Cerebellar nuclear complex (tissue), 1 donor: ENCODE measurements at places on chromosomes 11 and 22.

DNA sequence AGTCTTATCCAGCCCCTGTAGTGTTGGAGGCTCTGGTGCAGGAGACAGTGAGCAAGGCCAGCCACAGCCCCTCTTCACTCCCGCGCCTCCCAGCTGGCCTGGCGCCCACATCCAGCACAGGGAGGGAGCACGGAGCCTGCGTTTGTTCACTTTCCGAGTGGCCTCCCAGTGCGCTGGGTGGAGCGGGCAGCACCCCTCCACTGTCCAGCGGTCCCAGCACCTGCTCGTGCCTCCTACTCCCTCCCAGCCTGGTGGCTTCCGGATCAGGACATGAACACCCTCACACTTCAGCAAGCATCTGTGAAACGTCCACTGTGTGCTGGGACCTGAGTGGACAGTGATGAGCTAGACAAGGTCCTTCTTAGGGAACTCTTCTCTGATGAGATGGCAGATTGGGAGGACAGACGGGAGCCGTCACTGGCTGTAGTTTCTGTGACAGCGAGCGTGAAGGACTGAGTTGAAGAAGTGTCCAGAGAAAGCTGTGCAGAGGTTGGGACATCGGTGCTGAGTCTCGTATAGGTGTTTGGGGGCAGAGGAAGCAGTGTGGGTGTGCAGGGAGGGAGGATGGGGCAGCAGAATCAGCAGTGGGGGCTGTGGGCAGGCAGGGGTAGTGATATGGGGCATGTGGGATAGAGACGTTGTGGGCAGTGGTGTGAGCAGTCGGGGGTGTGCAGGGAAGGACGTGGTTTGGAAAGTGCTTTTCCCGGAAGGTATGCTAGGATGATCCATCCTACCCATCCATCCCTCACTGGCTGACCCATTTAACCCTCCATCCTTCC, 256.8 kb downstream of the TBC1D22A start:
- no peak for DNase-seq

GRCh38 chr11:66231561-66231960, 36.9 kb upstream of the RAB1B start:
- DNase-seq: no peak

- DNase-seq: no peak
These were observed 12.6 kb downstream of the UCP3 start for GRCh38 chr11:73996161-73996747.

DNA sequence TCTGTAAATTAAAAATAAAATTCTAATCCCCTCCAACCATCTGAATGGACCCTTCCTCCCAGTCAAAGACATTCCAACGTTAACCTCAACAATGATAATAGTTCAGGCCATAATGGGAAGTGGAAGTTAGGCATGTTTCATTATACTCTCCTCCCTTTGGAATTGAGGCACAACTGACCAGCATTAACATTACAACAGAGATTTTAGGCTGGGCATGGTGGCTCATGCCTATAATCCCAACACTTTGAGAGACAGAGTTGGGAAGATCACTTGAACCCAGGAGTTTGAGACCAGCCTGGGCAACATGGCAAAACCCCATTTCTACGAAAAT, 2.4 kb upstream of the CTSF start:
- no peak for DNase-seq

DNA sequence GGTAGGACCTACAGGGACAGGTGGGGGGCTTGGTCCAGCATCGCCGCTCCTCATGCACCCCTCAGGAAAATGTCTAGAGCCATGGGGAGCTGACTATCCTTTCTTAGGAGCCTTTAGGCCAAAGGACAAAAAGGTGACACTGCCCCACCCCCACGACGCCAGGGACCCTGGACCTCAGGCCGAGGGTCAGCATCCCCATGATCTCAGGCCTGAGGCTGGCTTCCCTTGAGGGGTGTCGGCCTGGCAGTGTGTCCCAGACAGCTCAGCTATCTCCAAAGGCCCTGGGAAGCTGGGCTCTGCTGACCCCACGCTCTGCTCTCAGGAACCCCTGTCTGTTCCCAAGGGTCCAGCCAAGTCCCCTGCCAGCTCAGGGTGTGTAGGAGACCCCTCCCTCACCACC, 16.3 kb downstream of the MRGPRG start:
- DNase-seq: no peak

- DNase-seq: no peak
These were observed 938.9 kb upstream of the TENM4 start for GRCh38 chr11:80379620-80380278.

DNA sequence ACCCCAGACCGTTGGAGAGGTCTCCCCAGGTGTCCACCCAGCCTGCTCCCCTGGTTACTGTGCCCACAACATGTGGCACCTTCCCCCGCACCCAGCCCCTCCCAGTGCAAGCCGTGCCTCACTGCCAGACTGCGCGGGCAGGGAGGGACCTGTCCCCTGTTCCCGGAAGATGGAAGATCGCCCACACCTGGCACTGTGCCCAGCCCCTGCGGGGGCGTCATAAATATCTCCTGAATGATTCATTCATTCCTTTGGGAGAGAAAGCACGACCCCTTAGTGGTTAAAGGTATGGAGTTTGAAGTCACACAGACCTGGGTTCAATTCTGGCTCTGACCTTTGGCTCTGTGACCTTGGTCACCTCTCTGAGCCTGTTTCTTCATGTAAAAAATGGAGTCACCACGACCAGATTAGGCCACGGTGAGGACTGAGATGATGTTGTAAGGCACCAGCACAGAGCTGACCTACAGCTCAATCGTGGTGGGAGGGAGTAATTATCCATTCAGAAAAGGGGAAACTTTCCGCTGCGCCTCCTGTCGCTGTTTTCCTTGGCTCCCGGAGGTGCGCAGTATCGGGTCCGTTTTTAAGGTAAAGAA, 497 bp upstream of the SYT12 start:
- no peak for DNase-seq

GRCh38 chr11:123382555-123383074, 47.5 kb upstream of the GRAMD1B start:
- no peak for DNase-seq

DNA sequence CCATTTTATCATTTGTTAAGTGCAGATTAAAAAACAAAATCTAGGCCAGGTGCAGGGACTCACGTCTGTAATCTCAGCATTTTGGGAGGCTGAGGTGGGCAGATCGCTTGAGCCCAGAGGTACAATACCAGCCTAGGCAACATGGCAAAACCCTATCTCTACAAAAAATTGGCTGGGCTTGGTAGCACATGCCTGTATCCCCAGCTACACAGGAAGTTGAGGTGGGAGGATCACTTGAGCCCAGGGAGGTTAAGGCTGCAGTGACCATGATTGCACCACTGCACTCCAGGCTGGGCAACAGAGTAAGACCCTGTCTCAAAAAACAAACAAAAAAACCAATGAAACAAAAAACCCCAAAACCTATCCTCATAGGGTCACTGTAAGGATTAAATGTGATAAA, 32.9 kb downstream of the HIRA start:
- no peak for DNase-seq

GRCh38 chr11:77207618-77208313, 79.7 kb downstream of the MYO7A start:
- no peak for DNase-seq
